ENCODE measurements at places on chromosomes 13 and 19. TPM values are rescaled to one million over a fixed set of nuclear protein-coding genes. Genes with fewer than 3 reads are reported as not detected.

Gene RNF113B
- total RNA-seq, result not detected

Gene SELENOV
- not detected for total RNA-seq

Gene MAB21L1
- not detected for total RNA-seq

Gene LMTK3
- total RNA-seq, result 0.05 TPM

Gene PRODH2
- total RNA-seq, result not detected

Gene GARIN5A
- total RNA-seq, result 0.17 TPM

GRCh38 chr13:40406405-40407120 is 259.9 kb downstream of the FOXO1 start:
- peak; percentile 78 for DNase-seq

- DNase-seq, result no peak
Measured at GRCh38 chr19:47323872-47324271, 8.1 kb upstream of the C5AR2 start.

DNA sequence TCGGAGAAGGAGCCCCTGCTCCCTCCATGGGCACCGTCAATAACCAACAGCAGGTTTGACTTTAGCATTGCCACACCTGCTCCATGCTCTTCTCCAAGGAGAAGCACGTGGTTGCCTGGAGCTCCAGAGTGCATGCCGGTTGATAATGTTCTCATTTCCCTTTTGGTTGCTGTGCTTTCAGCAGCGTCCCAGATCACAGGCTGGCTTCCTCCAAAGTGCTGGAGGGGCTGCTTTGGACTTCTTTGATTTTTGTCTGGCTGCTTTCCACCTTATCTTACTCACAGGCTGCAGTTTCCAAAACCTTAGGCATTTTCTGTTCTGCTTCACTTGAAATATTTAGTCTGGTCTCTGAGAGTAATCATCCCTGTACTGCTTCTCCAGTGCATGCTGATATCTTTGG is 123.8 kb upstream of the IRS2 start:
- DNase-seq, result no peak

DNA sequence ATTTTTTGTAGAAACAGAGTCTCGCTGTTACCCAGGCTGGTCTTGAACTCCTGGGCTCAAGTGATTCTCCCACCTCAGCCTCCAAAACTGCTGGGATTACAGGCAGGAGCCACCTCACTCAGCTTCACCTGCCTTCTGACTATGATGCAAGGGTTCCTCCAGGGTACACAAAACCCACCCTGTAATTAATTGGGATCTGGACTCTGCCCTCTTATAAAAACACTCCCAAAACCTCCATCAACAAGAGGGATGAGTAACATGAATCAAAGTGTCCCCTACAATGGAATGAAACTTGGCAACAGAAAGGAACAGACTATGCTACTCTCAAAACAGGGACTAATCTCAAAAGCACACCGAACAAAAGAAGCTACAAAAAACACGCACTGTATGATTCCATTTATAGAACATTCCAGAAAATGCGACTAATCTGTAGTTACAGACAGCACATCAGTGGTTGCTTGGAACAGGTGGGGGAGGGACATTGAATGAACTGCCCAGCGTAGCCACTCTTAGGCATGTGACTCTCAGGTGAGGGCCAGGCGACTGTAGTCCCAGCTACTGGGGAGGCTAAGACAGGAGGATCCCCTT is 3.2 kb upstream of the PRR36 start:
- DNase-seq, result no peak

DNA sequence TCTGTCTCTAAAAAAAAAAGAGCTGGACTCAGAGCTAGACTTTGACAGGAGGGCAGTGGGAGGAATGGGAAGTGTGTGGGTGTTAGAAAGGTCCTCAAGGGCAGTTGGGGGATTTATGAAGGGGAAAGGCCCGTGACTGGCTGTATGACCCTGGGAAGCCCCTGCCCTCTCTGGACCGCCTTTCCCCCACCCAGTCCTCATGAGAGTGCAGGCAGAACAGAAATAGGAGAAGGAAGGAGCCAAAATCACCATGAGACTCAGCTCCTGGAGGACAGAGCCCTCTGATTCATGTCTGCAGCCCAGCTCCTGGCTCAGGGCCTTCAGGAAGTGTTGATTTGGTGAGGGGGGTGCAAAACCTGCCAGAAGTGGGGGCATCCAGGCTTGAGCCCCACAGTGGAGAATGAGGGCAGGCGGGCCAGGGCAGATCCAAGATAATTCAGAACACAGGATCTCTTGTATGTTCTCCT is 8.7 kb upstream of the SMG9 start:
- peak; percentile 45 for DNase-seq

- DNase-seq, result no peak
Measured at GRCh38 chr19:24159707-24160106, 72.7 kb downstream of the ZNF254 start.

- DNase-seq, result no peak
Measured at GRCh38 chr13:101502618-101503017, 50.1 kb downstream of the ITGBL1 start.

- no peak for DNase-seq
Measured at GRCh38 chr19:16244091-16244490, 46.4 kb downstream of the AP1M1 start.

DNA sequence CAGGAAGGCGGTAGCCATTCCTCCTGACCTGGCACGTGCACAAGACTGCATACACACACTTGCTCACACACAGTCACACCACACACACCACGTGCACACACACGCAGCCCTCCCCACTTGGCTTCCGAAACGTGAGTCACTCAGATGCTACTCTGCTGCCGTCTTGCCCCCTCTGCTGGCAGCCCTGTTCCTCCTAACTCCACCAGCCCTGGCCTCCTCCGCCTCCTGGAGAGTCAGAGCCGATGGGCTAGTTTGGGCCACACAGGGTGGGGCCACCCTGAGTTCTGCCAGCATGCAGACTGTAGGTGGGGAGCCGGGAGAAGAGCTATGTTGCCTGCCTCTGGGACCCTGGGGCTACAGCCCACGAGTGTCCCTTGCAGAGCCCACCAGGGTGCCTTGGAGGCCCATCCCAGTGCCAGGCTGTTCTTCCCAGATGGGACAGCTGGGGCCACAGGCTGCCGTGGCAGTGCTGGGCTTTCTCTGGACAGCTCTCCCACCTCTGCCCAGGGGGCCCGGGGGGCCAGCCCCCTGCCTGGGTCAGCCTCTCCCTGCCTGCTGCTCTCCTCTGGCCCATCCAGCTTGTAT is 12.1 kb downstream of the PIN1 start:
- DNase-seq, result peak; percentile 90

DNA sequence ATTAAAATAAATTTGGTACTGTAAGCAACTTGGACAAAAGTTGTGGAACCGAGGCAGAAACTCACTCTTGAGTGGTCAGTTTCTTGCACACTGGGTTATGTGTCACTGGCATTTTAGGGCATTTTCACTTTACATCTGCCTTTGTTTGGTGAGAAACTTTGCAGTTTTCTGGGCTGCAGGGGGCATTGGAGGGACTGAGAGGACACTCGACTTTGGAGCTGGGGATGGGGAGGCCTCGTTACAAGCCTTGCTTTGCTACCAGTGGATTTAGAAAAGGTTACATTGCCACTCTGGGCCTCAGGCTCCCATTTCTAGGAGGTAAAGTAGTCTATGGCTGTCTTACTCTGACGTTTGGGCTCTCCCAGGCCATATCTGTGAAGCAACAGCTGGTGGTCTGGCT is 41.9 kb upstream of the ZNF536 start:
- DNase-seq, result no peak

DNA sequence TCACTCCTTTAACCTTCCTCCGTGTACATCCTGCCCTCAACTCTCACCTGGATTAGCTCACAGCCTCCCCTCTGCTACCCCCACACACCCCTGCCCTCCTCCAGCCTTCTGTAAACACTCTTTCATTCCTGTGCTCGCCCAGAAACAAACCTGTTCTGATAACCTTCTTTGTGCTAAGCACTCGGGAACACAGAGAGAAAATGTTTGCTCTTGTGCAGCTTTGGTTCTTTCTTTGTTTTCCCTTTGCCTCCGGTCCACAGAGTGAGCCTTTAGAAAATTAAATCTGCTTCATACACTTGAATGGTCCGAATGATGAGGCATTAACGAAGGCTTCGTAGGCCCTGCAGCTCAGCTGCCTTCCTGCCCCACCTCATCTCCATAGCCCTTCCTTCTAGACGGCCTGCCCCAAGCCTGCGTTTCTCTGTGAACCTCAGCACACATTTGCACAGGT is 6.6 kb upstream of the ZDHHC20 start:
- no peak for DNase-seq

GRCh38 chr19:28497137-28497536 is 715.8 kb downstream of the UQCRFS1 start:
- peak; percentile 60 for DNase-seq
